Caco-2 (cell line): ENCODE measurements at places on chromosomes 16 and 17. TPM values are rescaled to one million over a fixed set of nuclear protein-coding genes. Genes with fewer than 3 reads are reported as not detected.

DNA sequence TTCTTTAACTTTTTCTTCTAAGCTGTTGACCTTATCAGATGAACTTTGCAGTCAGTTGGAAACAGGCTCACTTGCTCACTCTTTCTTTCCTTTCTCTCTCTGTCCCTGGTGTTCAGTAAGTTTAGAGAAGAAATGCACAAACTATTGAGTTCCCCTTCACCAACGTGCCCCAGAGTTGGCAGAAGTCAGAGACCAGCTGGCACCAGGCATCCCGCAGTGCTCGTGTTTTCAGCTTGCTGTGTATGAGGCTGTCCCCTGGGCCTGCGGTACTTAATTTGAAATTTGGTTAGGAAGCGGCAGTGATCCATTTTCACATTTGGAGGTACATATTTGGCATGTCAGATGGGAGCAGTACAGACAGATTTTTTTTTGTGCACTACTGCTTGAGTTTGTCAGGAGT lies 258.6 kb downstream of the SNX29 start:
- no peak overlapping the region for H3K27ac ChIP-seq
- no peaks in the 10 kb centered on the region for H3K36me3 ChIP-seq
- peaks cover 4% of the 10 kb centered on the region for H3K4me1 ChIP-seq
- H3K27me3 ChIP-seq: no peaks in the 10 kb centered on the region

DNA sequence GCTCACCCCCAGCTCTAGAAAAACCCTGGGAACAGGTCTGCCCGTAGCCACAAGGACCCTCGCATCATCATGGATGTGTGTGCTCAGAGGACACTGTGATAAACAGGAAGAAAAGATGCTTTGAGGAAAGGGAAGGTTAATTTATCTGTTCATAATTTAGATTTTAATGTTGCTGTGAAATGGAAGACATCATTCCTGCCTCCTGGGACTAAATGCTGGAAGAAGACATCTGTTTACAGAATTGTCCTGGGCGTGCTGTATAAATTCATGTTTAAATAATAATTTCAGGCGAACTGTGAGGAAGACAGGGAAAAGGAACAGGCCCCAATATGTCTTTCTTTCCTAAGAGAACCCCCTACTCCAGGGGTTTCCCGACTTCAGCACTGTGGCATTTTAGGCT lies 112.6 kb downstream of the SHISA6 start:
- H3K27ac ChIP-seq: no peak overlapping the region
- DNase-seq: no peak
- no peaks in the 10 kb centered on the region for H3K27me3 ChIP-seq
- H3K4me3 ChIP-seq: no peak overlapping the region
- no peaks in the 10 kb centered on the region for H3K4me1 ChIP-seq
- no peaks in the 10 kb centered on the region; the same call in 1 of the 2 replicates for H3K36me3 ChIP-seq

DNA sequence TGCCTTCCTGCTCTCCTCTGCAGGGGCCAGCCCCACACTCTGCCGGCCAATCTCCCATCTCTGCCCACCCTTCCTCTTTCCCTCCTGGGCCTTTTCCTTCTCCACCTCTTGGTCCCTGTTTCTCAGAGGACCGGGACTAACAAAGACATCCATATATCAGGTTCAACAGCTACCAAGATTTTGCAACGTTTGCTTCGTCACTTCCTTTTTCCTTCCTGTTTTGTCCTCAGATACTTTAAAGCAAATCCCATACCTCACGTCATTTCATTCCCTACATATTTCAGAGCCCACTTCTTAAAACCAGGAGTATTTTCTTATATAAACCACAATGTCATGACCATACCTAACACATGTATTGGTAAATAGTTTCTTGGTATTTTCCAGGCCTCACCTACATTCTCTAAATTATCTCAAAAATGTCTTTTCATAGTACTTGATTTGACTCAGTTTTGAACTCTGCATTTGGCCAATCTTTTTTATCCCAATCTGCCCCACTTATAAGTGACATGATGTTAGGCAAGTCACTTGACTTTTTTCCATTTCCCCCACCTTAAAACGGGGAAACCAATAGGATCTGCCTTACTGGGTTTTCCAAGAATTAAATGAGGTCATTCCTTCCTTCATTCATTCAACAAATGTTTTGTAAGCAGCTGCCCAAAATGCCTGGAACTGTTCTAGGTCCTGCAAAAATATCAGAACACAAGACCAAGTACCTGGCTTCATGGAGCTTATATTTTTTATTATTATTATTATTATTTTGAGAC lies 7.2 kb upstream of the USP10 start:
- H3K36me3 ChIP-seq: no peaks in the 10 kb centered on the region
- no peaks in the 10 kb centered on the region for H3K27me3 ChIP-seq
- DNase-seq: no peak
- H3K4me1 ChIP-seq: peaks cover 9% of the 10 kb centered on the region

GRCh38 chr16:142405-142967 lies 4.0 kb upstream of the NPRL3 start:
- DNase-seq: no peak
- no peaks in the 10 kb centered on the region; the same call in 1 of the 2 replicates for H3K27me3 ChIP-seq
- H3K4me1 ChIP-seq: 0 out of 2 replicates have a peak, but pooled peaks cover 5% of the 10 kb centered on the region

- DNase-seq: no peak
- H3K27me3 ChIP-seq: no peaks in the 10 kb centered on the region
- H3K36me3 ChIP-seq: no peaks in the 10 kb centered on the region
- no peak overlapping the region for H3K27ac ChIP-seq
Observed at GRCh38 chr16:62022688-62023087, 13.6 kb downstream of the CDH8 start.

GRCh38 chr16:64962786-64963185 lies 159.1 kb downstream of the CDH11 start:
- H3K27me3 ChIP-seq: no peaks in the 10 kb centered on the region; the same call in 1 of the 2 replicates
- H3K4me3 ChIP-seq: no peak overlapping the region
- no peak for DNase-seq
- H3K36me3 ChIP-seq: no peaks in the 10 kb centered on the region
- H3K27ac ChIP-seq: no peak overlapping the region

DNA sequence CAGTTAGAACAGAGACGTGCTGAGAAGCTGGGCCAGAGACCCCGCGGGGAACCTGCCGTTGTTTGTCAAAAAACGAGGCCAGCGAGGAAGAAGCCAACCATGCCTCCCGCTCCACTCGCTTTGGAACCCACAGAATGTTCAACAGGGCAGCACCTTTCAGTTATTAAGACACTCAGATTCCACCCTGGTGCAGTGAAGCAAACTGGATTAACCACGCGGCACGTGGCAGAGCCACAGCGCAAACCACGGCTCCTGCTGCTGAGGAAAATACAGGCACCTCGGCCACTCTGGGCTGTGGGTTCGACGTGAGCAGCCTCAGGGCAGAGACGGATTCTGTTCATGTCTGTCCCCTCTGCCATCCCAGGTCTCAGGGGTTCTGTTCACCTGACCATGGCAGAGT lies 24.4 kb downstream of the ALOX15 start:
- no peaks in the 10 kb centered on the region for H3K4me1 ChIP-seq
- H3K27ac ChIP-seq: no peak overlapping the region
- H3K27me3 ChIP-seq: no peaks in the 10 kb centered on the region
- no peak for DNase-seq
- H3K36me3 ChIP-seq: no peaks in the 10 kb centered on the region
- no peak overlapping the region for H3K4me3 ChIP-seq

DNA sequence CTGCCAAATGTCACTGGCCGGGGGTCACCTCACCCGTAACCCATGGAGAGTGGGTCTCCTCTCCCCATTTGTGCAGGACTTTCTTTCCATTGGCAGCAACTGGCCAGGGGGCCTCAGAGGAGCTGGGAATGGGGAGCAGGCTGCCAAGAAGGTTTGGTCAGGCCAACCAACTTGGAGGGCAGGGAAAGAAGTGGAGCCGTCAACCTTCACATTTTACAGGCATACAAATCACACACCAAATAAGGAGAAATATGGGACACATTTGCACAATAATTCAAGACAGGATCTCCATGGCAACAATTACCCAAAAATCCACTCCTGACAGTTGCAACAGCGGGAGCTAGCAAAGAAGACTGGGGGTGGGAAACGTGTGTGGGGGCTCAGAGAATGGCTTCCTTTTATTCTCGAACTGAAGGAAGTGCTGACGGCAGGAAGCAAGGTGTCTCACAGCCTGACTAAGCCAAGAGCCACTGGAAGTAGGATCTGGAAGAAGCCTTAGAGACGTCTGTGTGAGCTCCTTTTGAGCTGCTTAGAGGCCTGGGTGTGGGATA lies 20.9 kb downstream of the RPRML start:
- H3K4me1 ChIP-seq: no peaks in the 10 kb centered on the region
- no peak overlapping the region for H3K27ac ChIP-seq
- no peaks in the 10 kb centered on the region for H3K36me3 ChIP-seq
- DNase-seq: no peak

DNA sequence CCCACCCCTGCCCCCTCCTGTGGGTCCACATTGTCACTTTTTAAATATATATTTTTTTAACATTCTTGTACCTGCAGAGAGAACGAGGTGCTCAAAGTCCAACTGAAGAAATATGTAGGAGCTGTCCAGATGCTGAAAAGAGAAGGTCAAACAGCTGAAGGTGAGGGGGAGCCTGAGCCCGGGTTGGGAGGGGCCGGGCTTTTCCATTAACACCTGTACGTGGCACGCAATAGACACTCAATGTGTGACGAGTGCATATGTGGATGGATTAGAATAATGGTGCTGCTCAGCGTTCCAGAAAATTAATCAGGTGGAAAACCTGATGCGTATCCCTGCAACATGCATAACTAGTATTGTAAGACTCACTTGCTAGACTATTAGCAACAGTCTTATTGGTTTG lies 223.0 kb downstream of the SNX29 start:
- H3K27me3 ChIP-seq: no peaks in the 10 kb centered on the region
- H3K4me3 ChIP-seq: no peak overlapping the region
- no peaks in the 10 kb centered on the region for H3K4me1 ChIP-seq
- H3K36me3 ChIP-seq: no peaks in the 10 kb centered on the region

- H3K4me1 ChIP-seq: no peaks in the 10 kb centered on the region
- H3K27me3 ChIP-seq: no peaks in the 10 kb centered on the region
- H3K36me3 ChIP-seq: peaks cover 1% of the 10 kb centered on the region; the same call in 1 of the 2 replicates
- H3K27ac ChIP-seq: no peak overlapping the region
Observed at GRCh38 chr16:27235938-27236245, 32.6 kb downstream of the KDM8 start.

DNA sequence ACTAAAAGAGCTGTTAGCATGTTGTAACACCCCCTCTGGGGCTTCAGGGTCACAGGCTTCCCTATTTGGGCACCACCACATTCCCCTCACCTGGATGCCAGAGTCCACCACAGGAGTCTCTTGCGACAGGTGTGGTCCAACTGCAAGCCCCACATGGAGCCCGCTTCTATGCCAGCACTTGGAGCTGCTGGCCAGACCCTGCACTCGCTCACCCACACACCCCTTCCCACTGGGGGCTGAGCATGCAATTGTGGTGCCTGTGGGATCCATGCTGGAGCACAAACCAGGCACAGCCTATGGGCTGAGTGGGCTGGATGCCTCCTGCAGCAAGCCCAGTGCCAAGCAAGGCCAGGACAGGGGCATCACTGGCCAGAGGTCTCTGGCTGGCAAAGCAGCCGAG lies 6.0 kb upstream of the BLMH start:
- H3K4me1 ChIP-seq: no peaks in the 10 kb centered on the region
- H3K36me3 ChIP-seq: no peaks in the 10 kb centered on the region; the same call in 1 of the 2 replicates
- no peak overlapping the region for H3K27ac ChIP-seq
- DNase-seq: no peak
- H3K4me3 ChIP-seq: no peak overlapping the region

GRCh38 chr17:3964203-3965117 lies at the start of gene ATP2A3:
Gene ATP2A3 (minus strand): TSS chr17:3964437. CDS start chr17:3964291, 146 bp downstream.
- peaks cover 6% of the 10 kb centered on the region for H3K4me1 ChIP-seq
- peak within 1 kb of the TSS; percentile 42 for H3K27ac ChIP-seq
- H3K4me3 ChIP-seq: peak within 1 kb of the TSS; percentile 47
- H3K27me3 ChIP-seq: no peaks in the 10 kb centered on the region
- DNase-seq: peak; percentile 21
- H3K36me3 ChIP-seq: no peaks in the 10 kb centered on the region

- H3K27me3 ChIP-seq: no peaks in the 10 kb centered on the region
Observed at GRCh38 chr16:727291-727977, 528 bp downstream of the HAGHL start.

- no peaks in the 10 kb centered on the region for H3K36me3 ChIP-seq
- H3K4me1 ChIP-seq: no peaks in the 10 kb centered on the region
- no peak for DNase-seq
- no peaks in the 10 kb centered on the region for H3K27me3 ChIP-seq
Observed at GRCh38 chr16:2284001-2284770, 16.3 kb upstream of the RNPS1 start.

- H3K4me1 ChIP-seq: no peaks in the 10 kb centered on the region
- no peak overlapping the region for H3K27ac ChIP-seq
- no peaks in the 10 kb centered on the region for H3K27me3 ChIP-seq
- no peak for DNase-seq
- H3K36me3 ChIP-seq: no peaks in the 10 kb centered on the region
Observed at GRCh38 chr16:16905850-16906249, 526.9 kb downstream of the NPIPA7 start.

The ZNF213 gene
- 5.3 and 5.5 TPM in 2 replicates for total RNA-seq

The SLC5A11 gene
- 0.77 and 0.95 TPM in 2 replicates for total RNA-seq

The LITAFD gene
- not detected in 2 replicates for total RNA-seq

The MT3 gene
- not detected in 2 replicates for total RNA-seq

The ITGAD gene
- total RNA-seq: not detected in 2 replicates

The MAZ gene
- total RNA-seq: 299 and 317 TPM in 2 replicates

The CLDN9 gene
- total RNA-seq: 0.79 and 0.91 TPM in 2 replicates

The MT1M gene
- total RNA-seq: not detected in 2 replicates

The ZSCAN10 gene
- total RNA-seq: not detected in 2 replicates

The SPATA22 gene
- not detected in 2 replicates for total RNA-seq

The KRT20 gene
- 0.53 and 1.0 TPM in 2 replicates for total RNA-seq
